ENCODE measurements at places on chromosomes 2 and 18.

DNA sequence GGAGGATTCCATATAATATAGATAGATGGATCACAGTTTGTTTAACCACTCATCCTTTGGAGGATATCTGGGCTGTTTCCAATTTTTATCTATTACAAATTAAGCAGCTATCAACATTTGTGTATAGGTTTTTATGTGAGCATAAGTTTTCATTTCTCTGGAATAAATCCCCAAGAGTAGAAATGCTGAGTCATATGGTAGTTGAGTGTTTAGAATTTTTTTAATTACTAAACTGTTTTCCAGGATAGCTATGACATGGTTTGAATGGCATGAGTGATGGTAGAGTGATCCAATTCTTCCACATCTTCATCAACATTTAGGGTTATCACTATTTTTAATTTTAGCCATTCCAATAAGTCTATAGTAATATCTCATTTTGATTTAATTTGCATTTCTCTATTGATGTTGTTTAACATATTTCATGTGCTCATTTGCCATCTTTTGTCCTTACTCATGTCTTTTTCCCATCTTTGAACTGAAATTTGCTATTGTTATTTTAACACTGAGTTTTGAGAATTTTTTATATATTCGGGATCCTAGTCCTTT lies 31.4 kb downstream of the ABCB11 start:
- DNase-seq: no peak

DNA sequence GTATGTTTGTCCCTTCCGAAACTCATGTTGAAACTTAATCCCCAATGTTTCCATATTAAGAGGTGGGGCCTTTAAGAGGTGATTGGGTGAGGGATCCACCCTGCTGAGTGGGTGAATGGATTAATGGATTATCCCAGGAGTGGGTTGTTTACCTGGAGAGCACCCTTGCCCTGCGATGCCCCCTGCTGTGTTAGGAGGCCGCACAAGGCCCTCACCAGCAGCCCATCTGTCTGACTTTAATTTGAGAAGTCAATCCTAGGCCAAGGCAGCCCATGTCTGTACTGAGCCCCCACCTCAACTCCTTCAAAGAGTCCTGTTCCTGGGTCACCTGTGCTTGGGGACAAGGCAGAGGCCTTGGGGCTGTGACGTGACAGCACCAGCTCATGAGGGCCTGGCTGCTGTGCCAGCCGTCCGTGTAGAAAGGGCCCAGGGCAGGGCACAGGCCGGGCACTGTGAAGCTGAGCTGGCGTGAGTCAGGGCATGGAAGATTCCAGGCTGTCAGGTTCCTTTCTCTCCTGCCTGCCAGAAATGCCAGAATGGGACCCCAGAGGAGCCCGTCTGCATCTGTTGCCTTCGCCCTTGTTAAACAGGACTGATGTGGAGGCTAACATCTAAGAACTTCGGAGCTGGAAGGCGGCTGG lies 21.3 kb upstream of the TAF1B start:
- no peak for DNase-seq

GRCh38 chr2:221385716-221386115 lies 186.4 kb downstream of the EPHA4 start:
- DNase-seq: no peak

DNA sequence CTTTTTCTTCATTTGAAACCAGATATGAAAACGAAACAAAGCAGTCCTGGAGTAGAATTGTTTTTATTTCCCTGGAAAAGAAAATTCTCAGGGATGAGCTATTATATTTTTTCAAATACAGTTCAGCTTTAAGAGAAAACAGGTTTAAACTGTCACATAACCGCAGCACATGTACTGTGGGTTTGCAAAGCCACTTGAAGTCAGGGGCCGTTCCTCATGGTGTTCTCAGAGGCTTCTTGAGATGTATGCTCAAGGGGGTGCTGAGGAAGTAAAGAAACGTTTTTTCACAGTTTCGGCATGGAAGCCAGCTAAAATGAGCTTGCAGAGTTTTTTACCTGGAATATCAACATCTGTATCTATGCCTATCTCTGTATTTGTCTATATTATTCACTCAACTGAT lies 225.3 kb downstream of the MC4R start:
- DNase-seq: no peak

DNA sequence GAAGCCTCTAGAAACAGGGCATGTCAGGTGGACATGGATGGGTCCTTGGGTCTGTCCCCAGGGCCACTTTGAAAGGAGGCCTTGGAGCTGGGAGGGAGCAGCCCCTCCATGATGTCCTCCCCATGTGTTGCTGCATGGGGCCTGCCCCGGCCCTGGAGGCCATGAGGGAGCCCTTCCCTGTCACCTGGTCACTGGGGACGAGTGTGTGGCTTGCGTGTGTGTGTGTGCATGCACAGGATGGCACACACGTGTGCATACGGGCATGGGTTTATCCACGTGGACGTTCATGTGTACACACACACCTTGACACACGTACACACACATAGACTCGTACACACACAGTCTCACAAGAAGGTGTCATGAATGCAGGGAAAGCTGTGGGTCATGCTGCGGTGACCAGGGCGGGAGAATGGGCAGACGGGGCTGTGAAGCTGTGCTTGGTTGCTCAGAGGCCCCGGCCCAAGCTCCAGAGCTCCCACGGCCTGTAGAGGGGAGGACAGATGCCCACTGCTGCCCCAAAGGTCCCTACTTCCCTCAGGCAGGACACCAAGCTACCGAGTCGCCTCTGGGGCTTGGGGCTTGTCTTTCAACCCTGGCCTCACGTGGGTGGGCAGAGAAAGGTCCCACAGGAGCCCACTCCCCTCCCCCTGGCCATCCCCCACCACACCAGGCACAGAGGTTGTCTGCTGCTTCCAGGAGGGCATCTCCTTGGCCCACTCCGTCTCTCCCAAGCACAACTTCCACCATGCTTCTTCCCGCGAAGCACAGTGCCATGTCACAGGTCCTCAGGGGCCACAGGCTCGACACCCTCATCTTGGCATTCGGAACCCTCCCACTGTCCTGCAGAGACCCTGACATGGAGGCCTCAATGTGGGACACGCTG lies 42.3 kb upstream of the GPC1 start:
- DNase-seq: no peak

DNA sequence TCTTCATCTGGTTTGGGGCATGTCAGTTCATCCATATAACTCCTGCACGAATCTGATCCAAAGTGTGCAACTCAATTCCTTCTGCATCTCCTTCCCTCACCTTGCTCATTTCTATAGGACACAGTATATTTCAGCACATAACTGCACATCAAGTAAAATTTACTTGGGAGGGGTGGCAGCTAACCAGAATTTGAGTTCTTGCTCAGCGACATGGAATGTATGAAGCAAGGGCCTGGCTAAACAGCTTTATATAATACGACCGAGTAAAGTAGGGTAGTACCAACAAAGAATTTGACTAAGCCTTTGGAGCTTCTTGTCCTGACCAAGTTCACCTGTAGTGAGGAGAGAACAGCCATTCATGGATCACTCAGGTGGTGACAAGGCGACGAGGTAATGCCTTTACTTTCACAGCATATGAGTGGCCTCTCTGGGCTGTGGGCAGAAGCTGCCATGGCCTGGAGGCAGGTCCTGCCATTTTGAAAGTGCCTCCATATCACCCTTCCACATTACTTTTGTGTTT lies 570.2 kb upstream of the TNP1 start:
- no peak for DNase-seq

DNA sequence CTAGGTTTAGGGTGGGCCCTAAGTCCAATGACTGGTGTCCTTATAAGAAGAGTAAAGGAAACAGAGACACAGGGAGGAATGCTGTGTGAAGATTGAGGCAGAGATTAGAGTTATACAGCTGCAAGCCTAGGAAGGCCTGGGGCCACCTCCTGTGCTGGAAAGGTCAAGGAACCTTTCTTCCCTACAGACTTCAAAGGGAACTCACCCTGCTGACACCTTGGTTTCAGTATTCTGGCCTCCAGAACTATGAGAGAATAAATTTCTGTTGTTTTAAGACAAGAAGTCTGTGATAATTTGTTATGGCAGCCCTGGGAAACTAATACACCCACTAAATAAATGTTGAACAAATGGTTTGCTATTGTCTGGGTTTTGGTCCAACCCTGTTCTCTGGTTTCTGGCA lies 102.3 kb upstream of the NEUROD1 start:
- no peak for DNase-seq
